ENCODE measurements at places on chromosomes 4 and X.

DNA sequence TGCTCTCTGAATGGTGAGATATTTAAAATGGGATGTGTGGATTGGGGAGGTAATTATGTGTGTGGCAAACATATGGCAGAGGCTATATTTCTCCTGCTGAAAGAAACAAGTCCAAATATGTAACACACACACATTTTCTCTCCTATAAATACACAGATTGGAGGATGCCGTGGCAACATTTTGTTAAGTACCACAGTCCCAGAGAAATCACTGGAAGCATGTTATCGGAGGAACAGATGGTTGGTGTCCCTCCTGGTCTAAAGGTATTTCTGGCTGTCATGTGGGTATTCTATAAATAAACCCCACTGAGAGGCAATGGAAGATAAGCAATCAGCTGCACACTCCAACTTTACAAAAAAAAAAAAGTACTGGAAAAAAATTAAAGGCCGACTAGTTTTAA is 528.3 kb upstream of the BOD1L1 start:
- DNase-seq, result no peak

GRCh38 chrX:21781525-21781924 is 23.6 kb upstream of the SMPX start:
- DNase-seq, result no peak

DNA sequence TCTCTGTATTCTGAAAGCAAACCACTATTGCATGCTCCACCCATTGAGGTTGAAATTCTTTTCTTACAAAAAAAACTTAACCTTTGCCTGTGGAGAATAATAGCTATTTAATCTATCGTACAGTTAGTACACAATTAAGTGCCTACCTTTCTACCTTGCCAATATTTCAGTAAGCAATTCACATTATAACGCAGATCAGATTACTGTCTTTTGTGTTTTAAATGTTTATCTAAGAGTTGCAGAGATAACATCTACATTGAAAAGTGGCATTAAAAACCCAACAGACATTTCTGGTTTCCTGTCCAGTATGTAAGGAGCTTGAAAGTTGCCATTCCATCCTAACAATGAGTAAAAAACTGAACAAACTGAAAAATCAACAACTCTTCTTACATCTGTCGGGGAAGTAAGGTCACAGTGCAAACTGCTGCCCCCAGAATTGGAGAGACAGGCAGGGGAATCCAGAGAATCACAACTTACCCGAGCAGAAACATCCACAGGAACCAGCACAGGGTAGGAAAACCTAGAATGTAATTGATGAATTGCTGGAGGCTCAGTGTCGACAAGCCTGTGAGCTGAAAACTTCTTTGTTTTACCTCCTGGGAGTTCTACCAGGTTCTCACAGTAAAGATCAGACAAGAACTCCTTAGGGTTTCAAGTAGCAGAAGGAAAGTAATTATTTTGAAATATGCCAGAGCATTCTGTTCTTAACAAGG is 27.3 kb upstream of the ACSL4 start:
- DNase-seq, result no peak

- DNase-seq, result no peak
These were observed 4.2 kb upstream of the CUL4B start for GRCh38 chrX:120564925-120565324.

- no peak for DNase-seq
These were observed 148.3 kb downstream of the STOX2 start for GRCh38 chr4:184053434-184053833.

GRCh38 chrX:119055687-119056086 is 17.1 kb upstream of the CT47C1 start:
- DNase-seq, result no peak

GRCh38 chr4:131347816-131348215 is 1801.3 kb upstream of the PCDH10 start:
- no peak for DNase-seq

- DNase-seq, result no peak
These were observed 838.4 kb upstream of the INTU start for GRCh38 chr4:126794363-126794762.

DNA sequence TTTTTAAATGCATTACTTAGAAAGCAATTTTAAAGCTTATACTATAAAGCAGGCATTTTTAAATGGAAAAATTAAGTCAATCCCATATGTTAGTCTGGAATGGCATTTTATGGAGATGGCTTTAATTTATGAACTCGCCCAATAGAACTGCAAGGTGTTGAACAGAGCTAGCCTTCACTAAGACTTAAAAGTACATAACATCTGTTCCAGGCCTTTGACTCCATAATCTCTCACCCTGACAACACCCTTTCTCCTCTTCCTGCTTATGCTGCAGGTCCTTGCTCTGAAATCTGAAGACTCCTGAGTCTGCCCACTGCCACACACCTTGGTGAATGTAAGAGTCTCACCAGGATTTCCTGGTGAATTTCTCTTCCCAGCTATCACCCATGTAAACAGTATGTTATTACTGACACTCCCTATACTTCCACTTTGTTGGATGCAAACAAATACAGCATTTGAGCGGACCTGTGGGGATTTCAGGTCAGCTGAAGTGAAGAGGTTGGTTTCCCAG is 17.7 kb upstream of the SLC39A8 start:
- DNase-seq, result no peak

DNA sequence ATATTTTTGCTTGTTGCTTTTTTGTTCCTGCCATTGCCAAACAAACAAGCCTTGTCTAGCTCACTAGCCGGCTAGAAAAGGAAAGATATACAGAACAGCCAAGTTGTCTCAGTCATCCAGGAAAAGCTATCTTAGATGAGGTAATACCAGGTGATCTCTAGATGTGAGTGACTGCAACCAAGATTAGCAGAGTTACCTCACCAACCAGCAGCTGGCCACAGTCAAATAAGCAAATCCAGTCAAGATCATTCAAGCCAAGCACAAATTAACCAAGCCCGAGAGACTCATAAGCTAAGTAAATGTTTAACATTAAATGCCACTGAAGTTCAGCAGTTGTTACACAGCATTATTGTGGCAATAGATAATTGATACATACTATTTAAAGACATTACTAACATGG is 108.6 kb downstream of the CENPC start:
- no peak for DNase-seq

- no peak for DNase-seq
These were observed 297.4 kb upstream of the SFRP2 start for GRCh38 chr4:154086247-154086646.

GRCh38 chr4:34950926-34951325 is 1293.4 kb downstream of the ARAP2 start:
- no peak for DNase-seq

DNA sequence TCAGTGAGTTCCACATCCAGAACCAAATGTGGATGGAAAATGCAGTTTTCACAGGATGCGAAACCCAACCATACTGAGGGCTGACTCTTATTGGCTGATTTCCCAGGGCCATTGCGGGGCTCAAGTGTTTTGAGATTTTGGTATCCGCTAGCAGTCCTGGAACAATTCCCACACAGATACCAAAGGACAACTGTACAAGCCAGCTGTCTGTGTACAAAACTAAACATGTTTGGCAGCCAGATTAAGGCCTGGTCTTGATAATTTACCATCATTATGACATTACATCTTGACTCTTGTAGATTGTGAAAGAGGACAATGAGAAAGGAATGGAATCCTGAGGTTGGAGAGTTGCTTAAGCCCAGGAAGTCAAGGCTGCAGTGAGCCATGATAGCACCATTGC is 121.9 kb downstream of the DKK2 start:
- no peak for DNase-seq

- no peak for DNase-seq
These were observed 63.0 kb upstream of the LNX1 start for GRCh38 chr4:53654300-53654758.

DNA sequence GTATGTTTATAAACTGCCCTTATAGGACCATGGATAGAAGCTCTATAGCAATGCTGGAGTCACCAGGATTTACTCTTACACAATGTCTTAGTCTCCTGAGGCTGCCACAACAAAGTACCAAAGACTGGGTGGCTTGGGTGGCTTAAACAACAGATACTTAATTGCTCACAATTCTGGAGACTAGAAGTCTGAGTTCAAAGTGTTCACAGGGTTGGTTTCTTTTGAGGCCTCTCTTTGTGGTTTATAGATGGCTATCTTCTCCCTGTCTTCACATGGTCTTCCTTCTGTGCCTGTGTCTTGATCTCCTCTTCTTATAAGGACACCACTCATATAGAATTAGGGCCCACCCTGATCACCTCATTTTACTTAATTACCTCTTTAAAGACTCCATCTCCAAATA is 2.0 kb upstream of the TRPC3 start:
- no peak for DNase-seq

GRCh38 chrX:154855256-154855655 is 20.8 kb upstream of the SMIM9 start:
- no peak for DNase-seq

- no peak for DNase-seq
These were observed 404.8 kb downstream of the KLHL13 start for GRCh38 chrX:117711782-117712181.

DNA sequence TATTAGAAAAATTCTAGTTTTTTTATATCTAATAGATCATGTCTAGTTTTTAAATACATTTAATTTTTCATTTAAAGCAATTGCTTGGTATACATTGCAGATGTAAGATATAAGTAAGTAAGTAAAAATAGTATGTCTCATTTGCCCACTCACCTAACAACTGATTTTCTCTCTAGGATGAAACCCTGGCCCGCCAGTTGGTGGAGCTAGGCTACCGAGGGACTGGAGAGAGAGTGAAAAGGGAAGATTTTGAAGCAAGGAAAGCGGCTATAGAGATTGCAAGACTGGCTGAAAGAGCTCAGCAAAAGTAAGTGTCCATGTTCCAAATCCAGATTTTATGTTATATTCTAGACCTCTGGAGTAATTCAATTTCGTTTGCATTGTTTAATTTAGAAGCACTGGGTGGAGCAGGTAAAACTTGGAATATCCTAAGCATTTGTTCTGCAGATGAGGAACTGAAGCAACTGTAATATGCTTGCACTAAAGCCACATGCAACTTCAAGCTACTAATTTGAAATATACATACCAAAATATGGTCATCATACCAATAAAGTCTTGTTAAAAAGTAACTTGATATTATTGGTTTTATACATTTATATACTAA is 27.1 kb downstream of the CFAP299 start:
- no peak for DNase-seq

- no peak for DNase-seq
These were observed at the start of gene MYOZ2 for GRCh38 chr4:119135721-119136121. TSS of gene MYOZ2 (plus strand) at chr4:119135832. CDS start at chr4:119136526, 694 bp downstream.

DNA sequence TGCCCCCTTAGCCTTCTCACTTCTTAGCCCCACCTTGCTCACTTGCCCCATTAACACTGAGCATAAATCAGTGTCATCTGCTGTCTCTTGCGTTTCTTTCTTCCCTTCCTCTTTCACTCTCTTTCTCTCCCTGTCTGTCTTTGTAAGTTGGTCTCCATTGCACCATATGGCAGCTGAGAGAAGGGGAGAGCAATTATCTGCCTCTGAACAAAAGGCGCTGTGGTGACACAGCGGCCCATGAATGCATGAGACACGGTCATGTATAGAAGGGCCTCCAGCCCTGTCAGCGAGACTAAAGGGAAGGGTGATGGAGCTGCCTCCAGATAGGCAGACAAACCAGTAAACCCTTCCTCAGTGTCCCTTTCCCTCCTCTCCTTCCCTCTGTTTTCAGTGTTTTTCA is 88.8 kb upstream of the PCDH18 start:
- no peak for DNase-seq

DNA sequence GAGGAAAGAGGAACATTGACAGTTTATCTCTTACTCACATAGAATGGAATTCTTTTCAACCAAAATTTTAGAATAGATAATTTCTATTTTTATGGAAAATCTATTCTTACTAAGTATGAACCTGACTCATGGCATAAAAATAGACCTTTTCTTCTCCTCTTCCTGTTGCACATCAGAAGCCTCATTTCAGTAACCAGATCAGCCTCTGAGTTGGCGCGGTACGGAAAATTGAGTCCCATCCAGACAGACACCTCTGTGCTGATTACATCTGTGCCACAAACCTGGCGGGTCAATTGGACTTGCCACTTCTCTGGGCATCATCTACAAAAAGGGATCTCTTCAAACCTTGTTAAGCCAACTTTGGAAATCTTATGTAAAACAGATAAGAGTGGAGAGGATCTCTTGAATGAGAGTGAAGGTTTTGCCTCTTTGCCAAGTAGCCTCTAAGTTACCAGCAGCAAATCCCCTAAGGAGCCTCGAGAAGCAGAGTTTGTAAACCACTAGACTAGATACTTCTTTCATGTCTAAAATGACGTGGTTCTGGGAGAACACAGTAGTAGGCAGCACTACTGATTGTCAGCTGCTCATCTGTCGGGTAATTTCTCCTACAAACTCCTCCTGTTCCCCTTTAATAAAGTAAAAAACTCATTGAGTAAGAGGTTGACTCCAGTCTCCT is 37.4 kb downstream of the TENM3 start:
- DNase-seq, result no peak

DNA sequence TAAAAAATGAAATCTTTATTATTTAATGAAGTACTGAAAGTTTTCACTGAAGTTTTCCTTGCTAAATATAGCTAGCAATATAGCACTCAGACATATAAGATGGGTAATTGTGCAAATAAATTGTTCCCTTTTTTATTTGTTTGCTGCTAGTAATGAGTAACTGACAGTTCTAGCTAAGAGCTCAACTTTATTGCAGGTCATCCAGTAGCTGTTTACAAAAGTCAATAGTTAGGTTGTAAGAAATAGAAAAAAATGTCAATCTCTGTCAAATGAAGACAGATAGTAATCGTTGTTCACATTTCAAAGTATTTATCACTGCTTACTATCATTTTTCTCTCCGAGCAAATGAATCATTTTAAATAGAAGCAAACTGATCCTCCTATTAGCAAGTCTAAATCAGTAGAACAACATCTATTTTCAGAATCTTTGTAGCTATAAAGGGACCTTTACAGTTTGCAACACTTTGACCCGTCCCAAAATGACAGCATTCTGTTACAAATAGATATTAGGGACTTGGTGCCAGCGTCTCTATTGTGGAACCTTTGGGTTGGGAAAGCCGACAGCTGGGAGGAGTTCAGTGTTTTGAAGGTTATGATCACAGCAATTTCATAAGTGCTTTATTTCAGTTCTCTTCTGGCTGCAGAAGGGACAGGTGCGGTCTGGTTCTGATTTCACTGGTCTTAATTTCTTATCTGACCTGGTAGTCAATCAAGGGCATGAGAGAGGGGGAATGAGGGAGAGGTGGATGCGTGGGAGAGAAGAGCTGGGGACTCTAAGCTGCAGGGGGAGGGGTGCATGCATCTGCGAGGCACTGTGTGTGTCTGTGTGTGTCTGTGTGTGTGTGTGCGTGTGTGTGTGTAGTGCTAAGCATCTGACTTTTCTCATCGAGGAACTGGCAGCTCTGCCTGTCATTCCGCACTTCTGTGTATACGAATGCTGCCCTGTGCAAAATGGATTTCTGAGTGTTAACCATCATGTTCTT is 227.9 kb upstream of the PITX2 start:
- DNase-seq, result no peak

DNA sequence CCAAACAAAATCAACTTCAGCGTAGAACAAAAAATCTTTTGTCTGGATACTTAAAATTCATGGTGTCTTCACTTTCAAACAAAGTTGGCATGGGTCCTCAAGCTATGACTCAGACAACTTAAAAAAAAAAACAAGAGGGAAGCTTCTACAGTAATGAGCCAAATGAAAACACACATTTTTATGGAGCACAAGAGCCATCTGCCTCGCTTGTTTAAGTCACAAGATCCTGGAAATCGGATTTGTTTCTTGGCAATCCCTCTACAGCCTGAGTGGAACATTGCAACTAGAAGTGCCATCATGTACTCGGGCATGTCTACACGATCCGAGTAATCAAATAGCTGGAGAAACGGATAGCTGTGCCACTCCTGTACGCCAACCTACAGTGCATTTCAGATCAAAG is 22.6 kb downstream of the LAMP2 start:
- no peak for DNase-seq

Data from activated CD4-positive, alpha-beta T cell treated with anti-CD3 and anti-CD28 coated beads for 1 hour (primary cell).